Stimulated activated CD4-positive, alpha-beta T cell treated with anti-CD3 and anti-CD28 coated beads, Interleukin-4, amount 100 ng/mL, for 48 hours (primary cell): ENCODE measurements at places on chromosomes 3 and 15.

DNA sequence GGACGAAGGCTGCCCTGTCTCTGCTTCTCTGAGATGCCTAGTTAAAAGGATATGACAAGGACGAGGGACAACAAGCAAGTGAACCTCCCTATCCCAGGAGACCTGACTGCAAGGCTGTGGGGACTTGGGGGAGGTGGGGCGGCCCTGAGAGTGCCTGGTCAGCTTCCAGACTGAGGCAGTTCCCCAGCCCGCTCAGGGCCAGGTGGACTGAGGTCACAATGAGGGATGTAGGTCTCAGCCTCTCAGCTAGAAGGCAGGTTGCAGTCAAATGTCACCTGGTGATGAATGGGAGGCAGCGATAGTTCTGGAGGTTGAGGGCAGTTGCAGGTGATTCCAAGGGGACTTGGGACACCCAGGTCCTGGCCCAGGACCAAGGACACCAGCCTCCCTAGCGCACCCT is 30.6 kb downstream of the TKT start:
- DNase-seq = no peak

DNA sequence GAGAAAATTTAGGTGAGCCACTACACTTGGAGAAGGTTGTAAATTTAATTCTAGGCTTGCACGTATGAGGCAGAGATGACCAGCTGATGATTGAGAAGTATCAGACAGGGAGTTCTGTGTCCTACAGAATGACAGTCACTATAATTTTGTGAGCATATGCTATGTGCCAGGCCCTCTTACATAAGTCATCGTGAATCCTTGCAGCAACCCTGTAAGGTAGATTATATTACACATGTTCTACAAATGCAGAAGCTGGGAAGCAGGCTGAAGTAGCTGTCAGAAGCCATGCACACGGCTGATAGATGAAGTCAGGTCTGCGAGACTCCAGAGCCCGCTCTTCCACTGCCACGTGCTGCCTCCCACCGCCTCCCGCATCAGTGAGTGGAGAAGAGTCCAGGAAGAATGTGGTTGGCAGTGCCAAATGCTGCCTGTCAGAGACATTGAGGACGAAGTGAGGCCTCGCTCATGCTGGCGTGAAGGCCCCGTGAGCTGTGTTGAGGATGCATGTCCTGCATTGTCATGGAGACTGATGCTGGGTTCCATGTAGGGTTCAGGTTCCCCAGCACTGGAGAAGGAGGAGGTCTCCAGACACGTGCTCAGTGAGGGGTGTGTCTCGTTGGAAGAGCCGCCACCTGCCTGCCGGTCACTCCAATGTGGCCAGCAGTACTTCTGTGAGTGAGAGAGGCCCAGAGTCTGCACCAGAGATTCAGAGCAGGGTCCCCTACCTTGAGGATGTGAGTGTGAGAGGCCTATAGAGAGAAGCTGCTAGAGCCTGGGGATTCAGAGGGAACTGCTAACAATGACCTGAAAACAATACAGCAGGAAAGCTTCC is 123.3 kb upstream of the PLXNA1 start:
- DNase-seq = no peak

DNA sequence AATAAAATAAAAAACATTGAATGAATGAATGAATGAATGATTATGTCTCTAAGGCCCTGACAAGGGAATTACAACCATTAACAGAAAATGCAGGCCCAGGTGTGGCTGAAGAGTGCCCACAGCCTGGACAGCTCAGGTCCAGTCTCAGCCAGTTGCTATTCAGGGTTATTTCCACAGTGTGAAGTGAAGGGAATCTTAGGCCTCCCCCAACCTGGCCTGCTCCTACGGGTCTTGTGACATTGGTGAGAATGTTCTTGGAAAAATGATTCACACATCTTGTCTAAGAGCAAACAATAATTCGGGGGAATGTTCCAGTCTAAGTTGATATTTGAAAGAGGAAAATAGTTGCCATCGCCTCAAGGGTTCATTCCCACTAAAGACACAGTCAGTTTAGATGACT is 37.0 kb downstream of the MINDY4B start:
- no peak for DNase-seq

GRCh38 chr3:74739242-74739641 is 124.8 kb upstream of the CNTN3 start:
- no peak for DNase-seq

- no peak for DNase-seq
Observed at GRCh38 chr3:109316162-109316730, at the start of gene DPPA2. TSS of gene DPPA2 (minus strand) at chr3:109316517. CDS start at chr3:109314542, 1,975 bp downstream.

- DNase-seq = no peak
Observed at GRCh38 chr15:56019060-56019793, 25.8 kb upstream of the NEDD4 start.

- no peak for DNase-seq
Observed at GRCh38 chr3:2274526-2274925, 175.9 kb downstream of the CNTN4 start.

GRCh38 chr3:133894353-133895207 is 1.1 kb downstream of the RAB6B start:
- DNase-seq = no peak

DNA sequence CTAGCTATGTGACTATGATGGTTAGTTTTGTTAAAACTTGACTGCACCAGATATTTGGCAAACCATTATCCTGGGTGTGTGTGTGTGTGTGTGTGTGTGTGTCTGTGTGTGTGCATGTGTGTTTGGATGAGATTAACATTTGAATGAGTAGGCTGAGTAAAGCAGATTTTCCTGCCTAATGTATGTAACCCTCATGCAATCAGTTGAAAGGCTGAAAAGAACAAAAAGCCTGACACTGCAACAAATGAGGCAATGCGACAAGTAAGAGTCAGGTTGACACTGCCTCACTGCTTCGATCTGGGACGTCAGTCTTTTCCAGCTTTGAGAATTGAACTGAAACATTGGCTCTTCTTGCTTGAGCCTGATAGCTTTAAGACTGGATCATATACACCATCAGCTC is 643.0 kb downstream of the NAALADL2 start:
- no peak for DNase-seq

- DNase-seq = no peak
Observed at GRCh38 chr3:100416863-100417262, 15.5 kb downstream of the LNP1 start.

DNA sequence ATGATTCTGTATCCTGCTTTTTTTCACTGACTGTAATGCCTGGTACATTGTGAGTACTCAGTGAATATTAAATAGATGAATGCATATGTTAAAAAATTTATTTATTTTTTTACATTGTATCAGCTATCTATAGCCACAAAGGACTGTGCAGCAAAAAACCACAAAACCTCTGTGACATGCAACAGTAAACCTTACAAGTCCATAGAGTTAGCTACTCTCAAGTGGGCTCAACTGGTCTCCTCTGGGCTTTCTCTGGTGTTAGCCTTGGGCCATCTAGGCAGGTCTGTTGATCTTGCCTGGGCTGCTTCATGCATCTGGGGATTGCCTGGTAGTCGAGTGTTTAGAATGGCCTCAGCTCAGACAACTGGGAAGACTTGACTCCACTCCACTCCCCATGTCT is 35.3 kb downstream of the OTOL1 start:
- DNase-seq = no peak

DNA sequence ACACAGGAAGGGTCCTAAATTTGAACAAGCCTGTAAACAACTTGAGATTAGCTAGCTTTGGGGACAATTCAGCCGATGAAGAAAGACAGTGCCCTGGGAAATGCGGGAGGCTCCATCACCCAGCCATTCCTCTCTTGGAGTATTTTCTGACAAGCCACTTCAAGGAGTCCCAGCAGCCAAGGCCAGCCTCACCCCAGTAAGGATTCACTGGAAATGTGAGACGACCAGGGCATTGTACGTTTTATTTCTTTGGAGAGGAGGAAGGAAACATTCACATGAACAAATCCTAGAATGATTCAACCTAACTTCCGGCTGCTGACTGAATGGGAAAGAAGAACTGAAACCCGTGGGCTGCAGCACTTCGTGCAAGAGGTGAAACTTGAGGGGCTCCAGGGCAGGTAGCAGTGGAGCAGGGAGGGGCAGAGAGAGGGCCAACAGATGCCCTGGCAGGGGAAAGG is 116.4 kb upstream of the ARHGEF3 start:
- peak; percentile 52 for DNase-seq

DNA sequence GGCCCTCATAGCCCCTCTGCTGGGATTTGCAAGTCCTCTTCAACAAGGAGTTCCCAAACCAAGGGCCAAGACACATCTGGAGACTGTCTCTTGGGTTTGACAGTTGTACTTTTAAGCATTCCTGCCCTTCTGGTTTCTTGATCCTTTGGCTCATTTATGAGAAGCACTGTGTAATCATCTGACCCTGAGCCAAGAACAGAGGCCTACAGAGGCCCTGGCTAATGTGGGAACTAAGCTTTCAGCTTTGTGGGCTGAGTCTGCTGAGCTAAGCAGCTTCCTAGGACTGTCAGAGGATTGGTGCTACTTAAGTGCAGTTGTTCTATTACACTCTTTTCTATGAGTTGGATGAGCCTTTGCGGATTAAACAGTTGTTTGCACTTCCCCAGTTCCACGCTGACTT is 178.3 kb downstream of the KBTBD8 start:
- no peak for DNase-seq

GRCh38 chr3:108834551-108834950 is 12.0 kb downstream of the TRAT1 start:
- no peak for DNase-seq

DNA sequence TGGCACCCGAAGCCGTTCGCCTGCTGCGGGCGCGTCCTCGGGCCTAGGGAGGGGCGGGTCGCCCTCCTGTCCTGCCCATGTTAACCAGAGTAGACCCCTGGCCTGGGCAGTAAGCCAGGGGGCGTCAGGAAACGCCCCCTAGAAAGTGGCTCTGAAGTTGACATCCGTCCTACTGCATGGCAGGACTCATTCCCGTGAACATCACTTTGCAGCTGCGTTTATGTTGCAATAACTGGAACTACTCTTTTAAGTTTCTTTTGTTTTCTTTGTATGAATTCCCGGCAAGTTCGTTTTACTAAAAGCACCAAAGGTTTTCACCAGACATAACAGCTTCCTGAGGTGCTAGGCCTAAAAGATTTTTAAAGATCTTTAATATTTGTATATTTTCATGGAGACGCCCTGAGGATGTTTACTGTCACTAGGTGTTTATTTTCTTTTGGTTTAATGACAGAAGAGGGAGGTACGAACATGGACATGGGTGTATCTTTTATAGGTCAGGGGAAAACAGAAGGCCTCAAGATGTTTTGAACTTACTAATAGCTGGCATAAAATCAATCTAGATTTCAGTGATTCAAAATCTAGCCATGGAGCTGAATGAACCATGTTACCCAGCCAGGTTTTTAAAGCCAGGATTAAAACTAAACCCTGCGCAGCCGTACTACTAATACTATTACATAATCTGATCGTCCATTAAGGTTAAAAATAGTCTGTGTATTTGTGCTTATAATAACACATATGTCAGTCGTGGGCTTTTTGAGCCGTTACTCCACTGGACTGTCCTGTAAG is 1.0 kb downstream of the C15orf61 start:
- no peak for DNase-seq

- no peak for DNase-seq
Observed at GRCh38 chr15:38562278-38562677, 2.3 kb downstream of the RASGRP1 start.

- DNase-seq = no peak
Observed at GRCh38 chr3:131957980-131958379, 76.8 kb downstream of the CPNE4 start.

- no peak for DNase-seq
Observed at GRCh38 chr3:184562878-184563560, 1.4 kb downstream of the EPHB3 start.

DNA sequence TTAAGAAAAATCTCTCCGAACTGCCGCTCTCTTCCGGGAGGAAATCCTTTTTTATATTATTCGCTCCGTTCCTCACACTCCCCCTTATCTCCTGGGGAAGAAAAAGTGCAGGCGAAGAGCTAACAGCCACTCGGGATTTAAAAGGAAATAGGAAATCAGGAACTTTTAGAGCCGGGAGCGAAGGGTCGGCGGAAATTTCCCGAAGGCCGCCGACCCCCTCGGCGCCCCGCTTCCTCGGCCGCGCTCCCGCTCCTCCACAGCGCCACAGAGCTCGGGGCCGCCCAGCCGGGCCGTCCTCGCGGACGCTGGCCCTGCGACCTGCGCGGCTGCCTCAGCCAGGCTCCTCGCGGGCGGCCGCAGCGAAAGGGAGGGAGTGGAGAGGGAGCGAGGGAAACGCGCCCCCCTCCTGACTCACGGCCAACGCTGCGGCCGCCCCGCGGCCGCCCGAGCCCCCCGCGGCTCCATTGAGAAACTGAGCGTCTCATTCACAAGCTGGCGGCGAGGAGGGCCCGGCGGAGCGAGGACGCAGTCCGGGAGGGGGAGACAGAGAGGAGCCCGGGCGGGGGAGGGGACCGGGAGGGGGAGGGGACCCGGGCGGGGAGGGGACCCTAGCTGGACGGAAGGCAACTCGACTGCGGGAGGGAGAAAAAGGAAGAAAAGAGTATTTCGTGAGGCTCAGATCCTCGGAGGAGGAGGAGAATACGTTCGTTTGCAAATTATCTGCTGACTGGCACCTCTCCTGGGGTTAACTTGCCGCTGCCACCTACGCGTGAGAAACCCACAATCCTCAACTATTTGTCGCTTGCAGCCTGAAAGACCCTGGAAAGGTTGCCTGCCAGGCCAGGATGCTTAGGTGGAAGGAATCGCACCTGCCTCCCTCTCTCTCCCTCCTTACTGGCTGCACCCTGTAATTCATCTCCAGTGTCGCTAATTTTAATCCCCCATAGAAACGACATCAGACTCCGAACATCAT is at the start of gene PTPN9:
Gene PTPN9, minus strand, starts transcription at position 368 of the 973 bp plus-strand sequence. CDS start 539 bp downstream, outside the sequence.
- peak; percentile 61 for DNase-seq

DNA sequence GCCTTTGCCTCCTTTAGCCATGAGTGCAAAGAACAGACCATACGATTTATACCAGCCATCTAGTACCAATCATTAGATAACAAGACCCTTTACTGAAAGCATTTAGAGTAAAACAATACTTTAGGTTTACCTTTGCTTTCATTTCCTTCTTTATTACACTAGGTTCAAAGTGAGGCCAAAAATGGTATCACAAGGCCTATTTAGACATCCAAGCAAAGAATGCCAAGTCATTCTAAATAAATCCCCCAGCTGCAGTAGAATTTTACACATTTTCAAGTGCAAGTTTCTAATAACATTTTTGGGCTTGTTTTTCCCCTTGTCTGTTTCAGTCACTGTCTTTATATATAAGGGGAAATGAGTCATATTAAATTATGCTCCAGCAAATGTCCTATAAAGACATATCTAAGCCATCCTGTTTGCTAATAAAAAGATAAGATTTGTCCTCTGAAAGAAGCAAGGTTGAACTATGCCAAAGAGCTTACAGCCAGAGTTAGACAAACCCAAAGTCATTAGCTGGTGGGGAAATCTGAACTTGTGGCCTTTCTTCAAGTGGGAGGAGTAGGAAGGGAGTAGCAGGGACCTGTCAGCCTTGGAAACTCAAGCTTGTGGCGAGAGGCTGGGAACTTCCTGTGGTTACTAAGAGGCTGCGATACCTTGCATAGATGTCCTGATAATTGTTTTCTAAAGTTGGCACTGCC is 232.7 kb downstream of the MECOM start:
- no peak for DNase-seq

GRCh38 chr3:160084998-160085397 is 96.4 kb downstream of the IL12A start:
- no peak for DNase-seq

GRCh38 chr3:159210336-159210735 is 408.5 kb downstream of the MFSD1 start:
- no peak for DNase-seq
